ENCODE measurements at places on chromosomes 5 and 9.

GRCh38 chr5:122937914-122938313 is 92.5 kb downstream of the SNX24 start:
- DNase-seq, result no peak

- no peak for DNase-seq
These were observed 60.7 kb upstream of the SPDL1 start for GRCh38 chr5:169522851-169523250.

- peak; percentile 47 for DNase-seq
These were observed 54.0 kb upstream of the FKTN start for GRCh38 chr9:105503881-105504280.

DNA sequence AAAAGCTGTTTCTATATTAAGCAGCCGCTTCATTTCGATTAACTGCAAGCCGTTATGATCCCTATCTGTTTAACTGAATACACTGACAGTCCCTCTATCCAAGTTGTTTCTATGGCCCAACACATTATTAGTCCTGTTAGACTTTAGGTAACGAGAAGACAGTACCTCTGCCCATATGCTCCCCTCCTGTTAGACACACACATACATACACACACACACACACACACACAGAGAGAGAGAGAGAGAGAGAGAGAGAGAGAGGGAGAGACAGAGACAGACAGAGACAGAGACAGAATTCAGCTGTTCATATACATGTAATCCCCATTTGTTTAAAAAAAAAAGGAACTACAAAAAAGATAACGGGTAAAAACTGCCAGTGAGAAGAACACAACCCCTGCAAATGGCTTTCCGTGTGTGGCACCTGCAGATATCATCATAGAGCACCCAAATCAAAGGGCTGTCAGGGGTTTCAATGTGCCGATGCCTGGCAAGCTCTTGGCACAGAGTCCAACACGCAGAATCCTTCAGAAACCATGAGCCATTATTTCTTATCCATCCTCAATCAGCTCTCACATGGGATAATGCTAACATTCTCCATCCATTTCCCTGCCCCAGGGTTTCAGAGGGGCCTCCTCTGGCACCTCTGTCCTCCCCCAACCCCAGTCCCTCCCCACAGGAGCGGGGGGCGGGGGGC is 144.0 kb downstream of the MYO10 start:
- DNase-seq, result no peak

DNA sequence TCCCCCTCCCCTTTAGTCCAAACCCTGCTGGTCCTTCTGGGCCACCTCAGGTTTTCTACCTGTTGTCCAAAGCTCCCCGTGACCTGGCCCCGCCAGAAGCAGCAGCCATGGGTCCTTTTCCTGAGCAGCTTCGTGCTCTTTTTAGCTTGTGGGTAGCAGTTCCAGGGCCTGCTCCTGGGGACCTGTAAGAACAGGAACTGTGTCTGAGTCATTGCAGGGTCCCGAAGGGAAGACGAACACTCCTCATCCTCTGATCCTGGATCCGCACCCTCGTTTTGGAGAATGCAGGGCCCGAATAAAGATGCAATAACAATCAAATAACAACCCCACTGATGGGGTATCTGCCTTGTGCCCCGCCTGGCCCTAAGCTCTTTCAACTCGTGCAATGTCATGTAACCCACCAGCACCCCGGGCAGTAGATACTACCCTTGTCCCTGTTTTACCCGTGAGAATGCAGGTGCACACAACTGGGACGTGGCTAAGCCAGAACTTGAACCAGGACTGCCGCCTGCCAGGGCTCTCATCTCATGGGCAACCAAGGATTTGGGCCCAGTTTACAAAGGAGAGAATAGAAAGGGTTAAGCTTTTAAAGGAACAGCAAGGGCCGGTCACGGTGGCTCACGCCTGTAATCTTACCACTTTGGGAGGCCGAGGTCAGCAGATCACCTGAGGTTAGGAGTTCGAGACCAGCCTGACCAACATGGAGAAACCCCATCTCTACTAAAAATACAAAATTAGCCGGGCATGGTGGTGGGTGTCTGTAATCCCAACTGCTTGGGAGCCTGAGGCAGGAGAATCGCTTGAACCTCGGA is 33.2 kb downstream of the NEK6 start:
- DNase-seq, result no peak

GRCh38 chr5:11981986-11982385 is 77.7 kb upstream of the CTNND2 start:
- no peak for DNase-seq

GRCh38 chr5:137649228-137649935 is 86.5 kb downstream of the KLHL3 start:
- peak; percentile 39 for DNase-seq

GRCh38 chr5:81165493-81166119 is 67.5 kb upstream of the CKMT2 start:
- peak; percentile 70 for DNase-seq

- peak; percentile 86 for DNase-seq
These were observed at the start of gene UBTD2 for GRCh38 chr5:172283020-172283861. TSS of gene UBTD2 (minus strand) at chr5:172283764. CDS start at chr5:172283665, 99 bp downstream.

- no peak for DNase-seq
These were observed 19.3 kb downstream of the KCNIP1 start for GRCh38 chr5:170523142-170523551.

DNA sequence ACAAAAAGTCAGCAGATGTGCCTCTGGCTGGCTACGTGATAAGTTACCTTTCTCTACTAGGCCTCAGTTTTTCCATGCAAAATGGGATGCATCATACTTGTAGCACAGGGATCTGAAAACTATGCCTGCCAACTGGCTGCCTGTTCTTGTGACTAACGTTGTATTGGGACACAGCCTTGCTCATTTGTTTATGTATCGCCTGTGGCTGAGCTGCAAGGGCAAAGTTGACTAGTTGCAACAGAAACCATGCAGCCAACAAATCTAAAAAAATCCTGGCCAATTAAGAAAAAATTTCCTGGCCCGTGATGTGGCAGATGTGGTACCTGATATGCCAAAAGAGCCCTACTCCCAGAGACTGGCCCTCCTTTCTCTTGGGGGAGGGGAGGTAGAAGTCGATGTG is 131.3 kb downstream of the SEC61B start:
- peak; percentile 77 for DNase-seq

GRCh38 chr5:56840597-56840996 is 25.2 kb downstream of the MAP3K1 start:
- no peak for DNase-seq

DNA sequence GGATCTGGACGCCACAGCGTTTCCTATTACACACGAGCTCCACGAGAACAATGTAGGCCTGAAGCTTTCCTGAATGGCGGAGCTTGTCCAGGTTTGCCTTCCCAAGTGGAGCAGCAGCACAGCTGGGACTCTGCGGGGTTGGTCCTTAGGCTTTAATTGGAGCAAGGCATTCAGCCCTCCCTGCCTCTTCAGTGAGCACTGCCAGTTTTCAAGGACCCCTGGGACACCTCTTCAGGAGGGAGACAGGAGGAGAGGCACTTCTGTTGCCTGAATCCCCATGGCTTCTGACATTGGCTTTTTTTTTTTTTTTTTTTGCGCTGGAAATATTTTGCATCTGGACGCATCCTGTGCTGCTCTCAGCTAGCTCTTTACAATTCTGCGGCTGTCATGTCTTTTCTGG is 179.4 kb downstream of the SEMA6A start:
- no peak for DNase-seq

- no peak for DNase-seq
These were observed 127.4 kb upstream of the TMEM161B start for GRCh38 chr5:88396000-88396535.

DNA sequence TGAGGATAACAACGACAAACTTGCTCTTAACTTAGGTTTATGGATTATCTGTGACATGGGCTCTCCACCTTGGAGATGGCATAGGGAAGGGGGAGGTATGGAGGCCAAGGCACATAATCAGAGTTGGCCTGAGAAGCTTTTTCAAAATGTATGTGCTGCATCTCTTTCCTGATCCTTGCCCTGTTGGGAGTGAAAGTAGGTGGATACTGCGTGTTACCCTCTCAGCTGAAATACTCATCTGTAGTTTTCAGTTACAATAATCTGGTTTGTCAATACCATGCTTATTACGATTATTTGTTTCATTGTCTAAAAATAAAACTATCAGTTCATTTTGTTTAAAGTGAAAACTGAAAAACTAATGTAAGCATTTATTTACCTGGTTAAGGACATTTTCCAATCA is 86.7 kb downstream of the SLC44A1 start:
- DNase-seq, result no peak

DNA sequence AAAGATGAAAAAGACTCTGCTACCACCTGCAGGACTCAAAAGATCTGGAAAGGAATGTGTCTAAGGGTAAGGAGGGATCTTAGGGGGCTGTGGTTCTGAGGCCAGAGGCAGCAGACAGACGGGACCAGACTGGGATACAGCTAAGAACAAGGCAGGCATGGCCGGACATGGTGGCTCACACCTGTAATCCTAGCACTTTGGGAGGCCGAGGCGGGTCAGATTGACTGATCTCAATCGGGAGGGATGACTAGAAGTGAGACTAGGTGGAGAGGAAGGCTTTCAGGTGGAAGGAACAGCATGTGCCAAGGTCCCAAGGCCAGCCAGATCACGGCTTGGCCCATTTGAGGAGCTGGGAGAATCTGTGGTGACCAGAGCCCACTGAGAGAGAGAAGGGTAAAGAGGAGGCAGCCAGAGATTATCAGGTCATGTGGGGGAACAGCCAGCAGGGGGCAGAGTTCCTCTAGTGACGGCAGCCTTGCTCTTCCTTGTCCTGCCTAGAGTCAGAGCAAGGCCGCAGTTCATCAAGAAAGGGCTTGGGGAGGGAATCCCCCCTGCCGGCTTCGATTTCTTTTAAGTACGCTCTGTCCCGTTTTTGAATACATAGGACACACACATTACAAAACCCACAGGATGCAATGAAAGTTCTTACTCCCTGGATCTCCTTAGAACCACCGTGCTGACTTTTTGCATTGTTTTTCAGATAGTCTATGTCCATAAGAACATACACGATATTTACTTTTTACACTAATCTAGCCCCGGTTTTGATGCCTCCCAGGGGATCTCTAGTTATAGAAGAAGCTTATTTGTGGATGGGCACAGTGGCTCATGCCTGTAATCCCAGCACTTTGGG is 2.6 kb upstream of the OLFML2A start:
- DNase-seq, result peak; percentile 78

GRCh38 chr5:126341906-126342630 is 81.1 kb upstream of the GRAMD2B start:
- DNase-seq, result no peak

- DNase-seq, result no peak
These were observed 29.9 kb downstream of the CLINT1 start for GRCh38 chr5:157828944-157829639.

DNA sequence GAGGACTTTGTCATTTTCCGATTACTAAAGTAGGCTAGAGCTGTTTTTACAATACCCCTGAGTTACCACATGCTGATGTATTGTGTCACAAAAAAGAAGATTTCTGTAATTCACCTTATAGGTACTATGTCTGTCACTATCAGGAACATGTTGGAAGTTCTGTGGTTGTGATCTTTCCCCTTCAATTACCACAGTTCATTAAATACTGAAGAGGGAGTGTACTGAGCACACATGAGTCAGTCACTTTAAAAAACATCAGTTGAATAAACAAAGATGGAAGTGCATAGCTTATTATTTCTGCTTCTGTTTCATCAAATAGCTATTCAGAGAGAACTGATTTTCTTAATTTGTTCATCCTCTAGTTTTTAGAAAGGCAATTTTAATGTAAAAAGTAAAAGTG is 31.7 kb downstream of the AP3S1 start:
- peak; percentile 15 for DNase-seq

GRCh38 chr9:86892576-86892975 is 54.7 kb downstream of the GAS1 start:
- peak; percentile 26 for DNase-seq

GRCh38 chr9:124006448-124007361 is 4.9 kb upstream of the LHX2 start:
- DNase-seq, result no peak

- DNase-seq, result no peak
These were observed 182.4 kb downstream of the DIRAS2 start for GRCh38 chr9:90460220-90460619.

GRCh38 chr9:9998491-9999287 is 614.1 kb downstream of the PTPRD start:
- DNase-seq, result peak; percentile 6

DNA sequence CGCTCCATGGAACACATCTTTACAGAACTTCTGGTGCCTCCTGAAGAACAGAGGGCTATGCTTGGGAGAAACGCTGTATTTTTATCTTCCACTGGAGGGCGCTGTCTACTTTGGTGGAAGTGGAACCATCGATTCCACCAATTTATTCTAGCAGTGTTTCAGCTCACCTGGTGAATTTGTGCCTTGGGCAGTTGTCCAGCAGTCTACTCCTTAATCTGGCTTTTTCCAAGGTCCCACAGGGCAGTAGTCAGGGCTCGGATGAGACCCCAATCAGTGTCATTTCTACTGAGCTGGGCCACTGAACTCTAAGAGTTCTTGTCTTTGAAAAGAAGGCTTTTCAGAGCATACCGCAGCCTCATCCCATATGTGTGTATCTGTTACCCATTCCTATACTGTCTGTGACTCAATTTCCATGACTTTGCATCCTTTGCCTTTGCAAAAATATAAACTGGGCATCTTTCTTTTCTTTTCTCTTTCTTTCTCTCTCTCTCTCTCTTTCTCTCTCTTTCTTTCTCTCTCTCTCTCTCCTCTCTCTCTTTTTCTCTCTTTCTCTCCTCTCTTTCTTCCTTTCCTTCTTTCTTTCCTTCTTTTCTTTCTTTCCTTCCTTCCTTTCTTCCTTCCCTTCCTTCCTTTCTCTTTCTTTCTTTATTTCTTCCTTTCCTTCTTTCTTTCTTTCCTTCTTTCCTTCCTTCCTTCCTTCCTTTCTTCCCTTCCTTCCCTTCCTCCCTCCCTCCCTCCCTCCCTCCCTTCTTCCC is 138.4 kb upstream of the ZNF618 start:
- DNase-seq, result peak; percentile 65

- peak; percentile 93 for DNase-seq
These were observed 120.2 kb upstream of the SLC25A48 start for GRCh38 chr5:135714126-135714894.

- no peak for DNase-seq
These were observed 16.6 kb downstream of the FYB1 start for GRCh38 chr5:39202597-39203274.

DNA sequence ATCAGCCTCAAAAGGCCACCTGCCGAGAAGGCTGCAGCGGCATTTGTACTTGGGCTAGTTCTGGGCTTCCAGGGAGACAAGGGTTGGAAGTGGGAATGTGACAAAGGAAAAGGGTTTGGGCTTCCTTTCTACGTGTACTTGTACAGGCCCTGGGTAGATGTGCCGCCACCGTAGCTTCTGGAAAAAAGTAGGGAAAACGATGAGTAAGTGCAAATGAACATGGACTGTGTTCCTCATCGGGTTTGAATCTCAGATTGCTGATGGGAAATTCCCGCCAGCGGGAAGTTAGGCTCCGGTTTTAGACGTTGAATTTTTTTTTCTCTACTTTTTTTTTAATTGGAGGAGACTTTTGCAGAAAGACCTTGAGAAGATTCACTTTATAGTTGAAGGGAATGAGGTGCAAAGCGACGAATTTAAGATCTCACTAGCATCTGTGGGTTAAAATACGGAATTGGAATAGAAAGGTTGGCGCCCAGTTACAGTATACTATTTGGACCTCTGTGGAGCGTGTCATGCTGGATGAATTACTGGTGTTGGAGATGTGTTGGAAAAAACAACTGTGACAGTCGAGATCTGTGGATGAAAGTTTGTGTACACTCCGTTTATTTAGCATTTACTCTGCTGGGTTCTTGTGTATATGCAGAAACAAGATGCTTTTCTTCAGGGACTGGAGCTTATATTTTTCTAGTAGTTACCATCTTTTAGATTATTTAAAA is 1.2 kb downstream of the G3BP1 start:
- peak; percentile 23 for DNase-seq

- no peak for DNase-seq
These were observed 35.0 kb upstream of the BARHL1 start for GRCh38 chr9:132547436-132547835.

GRCh38 chr9:124765439-124765835 is 5.7 kb downstream of the NR6A1 start:
- no peak for DNase-seq

- no peak for DNase-seq
These were observed 655.7 kb upstream of the ITGA1 start for GRCh38 chr5:52132053-52132452.

All from fibroblast of skin of scalp (primary cell).